ENCODE measurements at places on chromosomes 5 and 9.

DNA sequence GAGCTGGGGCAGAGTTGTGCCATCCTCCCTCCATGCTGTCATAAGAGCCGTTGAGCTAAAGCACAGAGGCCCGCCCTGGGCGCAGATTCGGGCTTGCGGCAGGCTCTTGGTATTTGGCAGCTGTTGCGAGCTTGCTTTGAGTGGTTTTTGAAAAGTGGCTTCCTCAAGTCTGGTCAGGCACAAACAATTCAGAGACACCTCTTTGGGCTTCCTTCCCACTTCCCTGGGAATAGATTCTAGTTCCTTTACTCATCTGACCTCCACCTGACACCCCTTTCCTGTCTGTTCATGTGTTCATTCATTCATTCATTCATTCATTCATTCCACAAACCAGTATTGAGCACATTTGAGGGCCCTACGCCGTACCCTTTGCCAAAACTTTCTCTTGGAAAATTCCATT, 27.4 kb downstream of the NCS1 start:
- DNase-seq: no peak

DNA sequence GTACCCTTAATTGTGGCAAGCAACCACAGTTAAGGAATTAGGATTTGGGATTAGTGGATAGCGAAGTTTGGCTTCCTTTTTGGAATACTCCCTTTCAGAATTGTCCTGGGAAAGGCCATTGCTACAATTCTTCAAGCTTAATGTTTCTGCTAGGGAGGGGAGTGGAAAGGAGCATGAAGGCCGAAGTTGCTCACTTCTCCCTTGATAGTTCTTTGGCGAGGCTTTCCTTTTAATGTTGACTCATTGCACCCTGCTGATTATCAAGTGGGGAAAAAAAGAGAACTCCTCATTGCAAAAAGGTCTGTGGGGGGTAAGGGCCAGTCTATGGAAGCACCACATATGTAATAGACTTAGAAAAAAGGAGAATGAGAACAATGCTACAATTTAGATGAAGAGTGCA, 30.7 kb downstream of the GRIN3A start:
- no peak for DNase-seq

- peak; percentile 26 for DNase-seq
Measured at GRCh38 chr5:73496984-73497457, 1.2 kb upstream of the BTF3 start.

GRCh38 chr9:125785248-125785751, 38.1 kb downstream of the PBX3 start:
- DNase-seq: peak; percentile 80

- DNase-seq: no peak
Measured at GRCh38 chr9:78521680-78522079, 224.8 kb downstream of the PSAT1 start.

DNA sequence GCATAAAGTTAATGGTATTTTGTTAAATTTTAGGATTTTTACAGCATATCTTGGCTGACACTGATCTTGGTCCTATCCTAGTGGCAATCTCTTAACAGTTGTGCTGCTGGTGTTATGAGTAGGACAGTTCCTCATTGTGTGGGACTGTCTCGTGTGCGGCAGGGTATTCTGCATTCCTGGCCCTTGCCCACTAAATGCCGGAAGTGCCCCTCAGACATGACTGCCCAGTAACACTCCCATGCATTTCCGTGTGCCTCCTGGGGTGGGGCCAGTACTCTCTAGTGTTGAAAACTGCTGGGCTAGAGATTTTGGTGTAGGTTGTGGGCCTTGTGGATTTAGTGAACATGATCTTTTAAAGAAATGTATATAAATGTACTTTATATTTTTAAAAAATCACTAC, 227.1 kb upstream of the DMRT1 start:
- peak; percentile 51 for DNase-seq

- DNase-seq: no peak
Measured at GRCh38 chr5:153237671-153238332, 252.7 kb upstream of the GRIA1 start.

DNA sequence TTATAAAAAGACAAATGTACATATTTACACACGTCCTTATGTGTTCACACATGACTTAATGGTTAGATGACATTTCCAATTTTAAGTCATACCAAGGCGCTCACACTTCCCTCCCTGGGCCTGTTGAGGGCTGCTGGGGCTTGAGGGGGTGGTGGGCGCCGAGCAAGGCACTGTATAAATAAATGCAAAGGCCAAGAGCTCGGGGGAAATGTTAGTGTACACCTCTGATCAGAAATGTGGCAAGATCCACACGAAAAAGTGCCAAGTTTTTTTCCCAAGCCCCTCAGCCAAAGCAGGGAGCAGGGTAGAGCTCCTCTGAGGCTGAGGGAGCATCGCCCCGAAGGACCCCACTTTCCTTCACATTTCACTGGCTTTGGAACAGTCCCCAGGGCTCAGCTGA, 7.5 kb downstream of the IRF1 start:
- DNase-seq: no peak

- DNase-seq: no peak
Measured at GRCh38 chr5:133439859-133440258, 172.5 kb downstream of the FSTL4 start.

DNA sequence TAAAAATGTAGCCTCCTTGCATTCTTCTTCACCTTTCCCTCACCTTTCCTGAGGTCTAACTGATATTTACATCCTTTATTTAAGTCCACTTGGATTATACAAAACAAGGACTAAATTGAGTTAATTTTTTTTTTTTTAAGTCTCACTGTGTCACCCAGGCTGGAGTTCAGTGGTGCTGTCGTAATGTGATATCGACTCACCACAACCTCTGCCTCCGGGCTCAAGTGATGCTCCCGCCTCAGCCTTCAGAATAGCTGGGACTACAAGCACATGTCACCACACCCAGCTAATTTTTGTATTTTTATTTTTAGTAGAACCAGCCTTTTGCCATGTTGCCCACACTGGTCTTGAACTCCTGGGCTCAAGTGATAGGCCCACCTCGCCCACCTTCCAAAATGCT, 195.3 kb downstream of the BNC2 start:
- DNase-seq: no peak

DNA sequence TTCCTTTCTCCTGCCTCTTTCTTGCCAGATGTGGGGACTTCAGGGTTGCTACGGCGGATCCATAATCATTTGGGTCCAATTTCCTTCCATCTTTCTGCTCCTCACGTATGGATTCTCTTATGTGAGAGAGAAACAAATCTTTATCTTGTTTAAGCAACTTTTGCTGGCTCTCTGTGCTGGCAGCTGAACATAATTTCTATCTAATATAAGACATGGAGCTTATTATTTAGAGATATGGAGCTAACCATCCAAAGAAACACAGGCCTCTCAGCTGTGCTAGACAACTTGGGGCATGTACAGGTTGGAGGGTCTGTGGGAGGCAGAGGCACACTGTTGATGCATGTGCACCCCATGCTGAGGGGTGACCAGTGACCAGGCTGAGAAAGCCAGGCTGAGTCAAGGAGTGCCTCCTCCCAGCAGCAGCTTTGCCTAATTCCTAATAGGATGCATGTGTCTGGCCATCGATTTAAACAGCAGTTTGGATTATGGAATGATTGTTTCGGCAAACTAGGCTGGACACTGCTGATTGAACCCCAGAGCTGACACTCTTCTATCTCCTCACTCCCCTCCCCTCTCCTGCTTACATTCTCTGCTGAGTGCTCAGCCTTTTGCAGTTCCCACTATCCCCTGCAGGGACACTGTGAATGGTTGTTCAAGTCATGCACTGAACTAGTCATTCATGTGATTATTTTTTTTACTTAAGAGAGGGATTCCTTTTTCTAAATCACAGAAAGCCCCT, 195.8 kb downstream of the ERCC6L2 start:
- peak; percentile 38 for DNase-seq

GRCh38 chr9:68705531-68706362, 707 bp downstream of the PIP5K1B start:
- no peak for DNase-seq

GRCh38 chr9:124202447-124202971, 55.2 kb upstream of the NEK6 start:
- DNase-seq: peak; percentile 99

- no peak for DNase-seq
Measured at GRCh38 chr9:117409321-117409720, 5.5 kb downstream of the ASTN2 start.

DNA sequence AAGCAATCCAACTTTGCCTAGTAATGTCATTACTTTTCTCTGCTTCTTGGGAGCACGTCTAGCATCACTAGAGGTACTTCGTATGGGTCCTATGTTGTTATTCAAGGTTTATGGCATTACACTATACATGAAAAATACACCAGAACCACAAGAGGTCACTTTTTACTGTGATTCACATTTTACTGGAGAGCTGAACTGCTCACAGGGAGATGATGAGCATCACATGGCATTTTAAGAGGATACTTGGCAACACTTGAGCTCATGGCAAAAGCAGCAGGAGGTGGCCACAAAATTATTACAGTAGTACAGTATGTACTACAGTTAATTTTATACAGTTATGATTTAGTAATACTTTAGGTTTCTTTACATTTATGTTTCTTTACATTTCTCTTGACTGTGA, 223.4 kb downstream of the PARP8 start:
- DNase-seq: no peak

DNA sequence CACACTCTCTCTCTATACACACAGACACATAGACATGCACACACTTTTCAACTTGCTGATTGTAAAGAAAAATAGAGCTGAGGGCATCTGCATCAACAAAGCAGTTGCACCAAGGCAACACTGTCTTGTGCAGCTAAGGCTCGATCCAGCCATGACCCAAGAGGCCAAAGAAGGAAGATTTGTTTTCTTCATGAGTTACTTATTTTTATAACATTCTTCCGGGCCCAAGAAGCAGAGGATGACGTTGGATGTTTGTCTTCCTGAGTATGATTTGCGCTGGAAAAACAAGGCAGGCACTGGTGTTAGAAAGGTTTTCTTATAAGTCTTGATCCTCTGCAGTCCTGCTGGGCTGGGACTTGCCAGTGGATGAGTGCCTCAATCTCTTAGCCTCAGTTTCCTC, 344.1 kb downstream of the ADAMTS6 start:
- DNase-seq: no peak

DNA sequence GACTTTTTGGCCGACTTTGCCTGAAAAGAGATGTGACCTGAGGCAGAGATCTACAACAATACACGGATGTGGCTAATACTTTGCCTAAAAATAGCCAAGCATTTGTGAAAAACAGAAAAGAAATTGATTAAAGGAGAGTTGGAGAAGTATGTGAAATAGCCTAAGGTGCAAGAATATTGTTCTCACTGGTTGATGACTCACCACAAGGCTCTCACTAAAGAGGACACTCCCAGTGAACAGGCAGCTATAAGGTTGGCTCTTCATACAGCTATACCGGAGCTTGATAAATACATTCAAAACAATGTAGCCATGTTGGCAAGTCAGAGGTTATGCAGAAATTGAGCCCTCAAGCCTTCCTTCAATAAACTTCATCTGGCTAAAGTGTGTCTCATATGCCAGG, 317.2 kb upstream of the GRAMD2B start:
- no peak for DNase-seq

DNA sequence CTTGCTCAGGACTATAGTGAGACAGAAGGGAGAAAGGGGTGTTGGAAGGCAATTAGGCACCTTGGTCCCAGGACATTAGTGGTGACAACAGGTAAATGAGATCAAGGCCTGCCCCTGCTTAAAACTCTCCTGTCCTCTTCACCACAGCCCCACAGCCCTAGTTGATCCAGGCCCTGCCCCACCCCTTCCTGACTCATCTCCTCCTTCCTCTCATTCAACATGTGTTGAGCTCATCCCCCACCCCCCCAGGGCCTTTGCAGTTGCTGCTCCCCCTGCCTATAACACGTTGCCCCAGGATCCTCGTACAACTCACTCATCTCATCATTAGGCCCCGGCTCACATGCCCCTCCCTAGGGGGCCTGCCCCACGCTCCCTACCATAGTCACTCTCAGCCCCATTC, 66.8 kb downstream of the TSPAN17 start:
- DNase-seq: no peak

DNA sequence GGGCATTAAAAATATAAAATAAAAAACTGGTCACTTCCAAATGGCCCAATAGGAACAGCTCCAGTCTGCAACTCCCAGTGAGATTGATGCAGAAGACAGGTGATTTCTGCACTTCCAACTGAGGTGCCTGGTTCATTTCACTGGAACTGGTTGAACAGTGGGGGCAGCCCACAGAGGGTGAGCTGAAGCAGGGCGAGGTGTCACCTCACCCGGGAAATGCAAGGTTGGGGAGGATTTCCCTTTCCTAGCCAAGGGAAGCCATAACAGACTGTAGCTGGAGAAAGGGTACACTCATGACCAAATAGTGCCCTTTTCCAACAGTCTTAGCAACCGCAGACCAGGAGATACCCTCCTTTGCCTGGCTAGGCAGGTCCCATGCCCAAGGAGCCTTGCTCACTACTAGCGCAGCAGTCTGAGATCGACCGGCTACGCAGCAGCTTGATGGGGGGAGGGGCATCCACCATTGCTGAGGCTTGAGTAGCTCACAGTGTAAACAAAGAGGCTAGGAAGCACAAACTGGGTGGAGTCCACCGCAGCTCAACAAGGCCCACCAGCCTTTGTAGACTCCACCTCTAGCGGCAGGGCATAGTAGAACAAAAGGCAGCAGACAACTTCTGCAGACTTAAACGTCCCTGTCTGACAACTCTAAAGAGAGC, 12.7 kb downstream of the RLN1 start:
- no peak for DNase-seq

GRCh38 chr5:135170500-135170899, 136.5 kb upstream of the PITX1 start:
- no peak for DNase-seq

DNA sequence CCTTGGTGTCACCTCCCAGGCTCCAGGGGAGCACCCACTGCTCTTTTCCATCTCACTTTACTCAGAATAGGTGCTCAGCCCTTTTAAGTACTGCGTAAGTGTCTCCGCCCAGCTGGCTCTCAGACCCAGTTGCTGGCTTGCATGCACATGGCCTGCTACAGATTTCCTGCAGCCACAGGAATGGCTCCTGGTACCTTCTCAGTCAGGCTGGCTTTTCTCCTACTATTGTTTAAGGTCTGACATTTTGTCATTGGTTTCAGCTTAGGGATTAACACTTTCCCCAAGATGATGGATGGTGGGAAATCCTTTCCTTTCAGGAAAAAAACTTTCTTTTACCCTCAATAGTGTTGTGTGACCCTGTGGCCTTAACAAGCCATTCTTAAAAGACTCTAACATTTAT, 1652.3 kb upstream of the WWC1 start:
- DNase-seq: no peak

GRCh38 chr9:134227451-134228411, 63.4 kb upstream of the RNU6ATAC start:
- DNase-seq: peak; percentile 9

DNA sequence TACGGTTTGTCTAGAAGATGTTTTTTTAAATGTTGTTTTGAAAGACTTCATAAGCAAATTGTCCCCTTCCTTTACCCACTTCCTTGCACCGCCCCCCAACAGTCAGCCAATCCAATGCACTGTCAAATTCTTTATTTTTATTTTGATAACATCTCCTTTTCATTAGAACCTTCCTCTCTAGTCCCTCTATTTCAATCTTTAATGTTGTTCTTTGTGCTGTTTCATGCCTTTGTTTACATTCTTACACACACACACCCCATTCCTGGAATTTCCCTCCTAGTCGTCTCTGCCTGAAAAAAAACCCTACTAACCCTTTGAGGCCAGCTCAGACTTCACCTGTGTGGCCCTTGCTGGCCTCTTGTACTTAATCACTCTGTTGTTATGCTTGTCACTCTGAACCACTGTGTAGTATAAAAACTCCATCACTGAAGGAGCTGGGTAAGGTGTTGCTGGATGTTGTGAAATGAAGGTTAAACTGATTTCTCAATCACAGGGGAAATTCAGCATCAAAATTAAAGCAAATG, 133.4 kb downstream of the UGCG start:
- no peak for DNase-seq

- no peak for DNase-seq
Measured at GRCh38 chr5:42655982-42656650, 100.5 kb upstream of the CCDC152 start.
